ENCODE measurements at places on chromosomes 5 and 9.

DNA sequence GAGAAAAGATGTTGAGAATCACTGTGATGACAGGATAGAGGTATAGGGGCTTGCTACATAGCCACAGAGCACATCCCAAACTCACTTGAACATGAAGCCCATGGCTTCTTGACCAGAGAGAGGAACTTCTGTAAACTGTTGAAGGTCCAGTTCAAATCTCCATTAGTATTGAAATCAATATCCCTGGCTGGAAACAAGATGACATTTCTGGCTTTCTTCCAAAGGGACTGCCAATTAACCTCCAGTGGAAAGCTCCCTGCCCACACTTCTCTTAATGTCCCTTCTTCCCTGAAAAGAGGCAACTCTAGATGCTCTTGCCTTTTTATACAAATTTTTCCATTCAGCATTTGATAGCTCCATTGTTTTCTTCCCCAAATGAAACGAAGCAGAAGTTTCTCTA is 612.1 kb downstream of the EBF1 start:
- no peak for DNase-seq

- no peak for DNase-seq
Measured at GRCh38 chr5:175275097-175275496, 168.9 kb downstream of the DRD1 start.

DNA sequence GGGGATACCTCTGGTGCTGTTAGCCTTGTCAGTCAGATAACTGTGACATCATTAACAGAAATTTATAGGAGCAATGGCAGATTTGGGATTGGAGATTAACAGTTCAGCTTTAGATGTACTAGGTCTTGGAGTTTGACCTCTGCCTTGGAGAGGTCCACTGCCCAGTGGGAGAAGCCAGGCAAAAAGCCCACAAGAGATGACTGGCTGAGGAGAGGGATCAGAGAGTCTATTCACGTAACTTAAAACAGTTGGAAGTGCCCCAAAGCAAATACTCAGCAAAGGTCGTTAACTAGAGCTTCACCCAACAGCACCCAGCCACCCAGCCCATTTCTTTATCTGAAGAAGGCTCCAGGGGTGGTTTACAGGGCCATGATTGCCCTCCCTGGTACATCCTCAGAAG is 232.7 kb upstream of the PPP1R2B start:
- DNase-seq = no peak

DNA sequence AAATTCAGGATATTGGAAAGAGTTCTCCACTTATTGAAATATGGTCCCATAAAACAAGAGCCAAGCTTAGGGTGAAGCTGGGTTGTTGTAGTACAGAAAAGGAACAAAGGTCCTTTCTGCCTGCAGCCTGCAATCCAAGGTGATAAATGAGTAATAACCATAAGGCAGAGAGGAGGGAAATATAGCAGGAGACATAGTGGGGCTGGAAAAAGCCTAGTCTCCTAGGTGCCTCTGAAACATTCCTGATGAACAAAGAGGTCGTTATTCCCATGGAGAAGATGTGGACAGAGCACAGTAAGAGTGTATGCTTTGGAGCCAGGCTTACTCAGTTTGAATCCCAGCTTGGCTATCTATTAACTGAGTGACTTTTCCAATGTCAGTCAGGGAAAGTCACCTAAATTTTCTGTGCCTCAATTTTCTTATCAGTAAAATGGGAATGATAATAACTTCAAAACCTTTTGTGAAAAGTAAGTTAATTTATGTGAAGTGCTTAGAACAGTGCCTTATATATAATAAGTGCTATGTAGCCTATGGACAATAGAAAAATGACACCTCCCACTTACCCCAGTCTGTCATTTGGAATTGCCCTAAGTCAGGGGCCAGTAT is 110.8 kb upstream of the GRIN3A start:
- DNase-seq = no peak

DNA sequence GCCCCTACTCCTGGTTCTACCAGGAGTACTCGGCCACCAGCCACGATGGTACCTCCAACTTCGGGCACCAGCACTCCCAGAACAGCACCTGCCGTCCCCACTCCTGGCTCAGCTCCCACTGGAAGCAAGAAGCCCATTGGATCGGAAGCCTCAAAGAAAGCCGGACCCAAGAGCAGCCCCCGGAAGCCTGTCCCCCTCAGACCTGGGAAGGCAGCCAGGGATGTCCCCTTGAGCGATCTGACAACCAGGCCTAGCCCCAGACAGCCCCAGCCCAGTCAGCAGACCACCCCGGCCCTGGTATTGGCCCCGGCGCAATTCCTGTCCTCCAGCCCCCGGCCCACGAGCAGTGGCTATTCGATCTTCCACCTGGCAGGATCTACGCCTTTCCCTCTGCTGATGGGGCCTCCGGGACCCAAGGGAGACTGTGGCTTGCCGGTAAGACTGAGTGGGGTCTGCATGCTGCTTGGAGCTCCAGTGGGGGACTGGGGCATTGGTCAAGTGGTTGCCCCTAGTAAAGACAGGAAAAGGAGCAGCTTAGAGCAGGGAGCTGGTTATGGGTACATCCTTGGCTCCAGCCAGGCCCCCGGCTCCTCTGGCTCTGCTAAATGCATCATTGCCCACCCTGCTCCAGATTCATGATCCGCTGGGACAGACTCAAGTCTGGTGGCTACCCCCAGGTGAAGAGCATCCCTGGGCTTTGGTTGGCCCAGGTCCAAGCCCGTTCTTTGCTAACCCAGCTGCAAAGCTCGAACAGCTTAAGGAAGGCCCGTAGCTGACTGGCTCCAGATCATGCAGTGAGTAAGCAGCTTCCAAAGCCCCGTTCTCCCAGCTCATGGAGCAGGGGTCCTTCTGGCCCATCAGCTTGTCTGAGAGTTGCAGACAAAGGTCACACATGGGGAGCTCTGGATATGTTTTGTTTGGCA is 14.0 kb downstream of the COL27A1 start:
- no peak for DNase-seq

GRCh38 chr9:2338777-2339365 is 282.7 kb upstream of the VLDLR start:
- DNase-seq = no peak

DNA sequence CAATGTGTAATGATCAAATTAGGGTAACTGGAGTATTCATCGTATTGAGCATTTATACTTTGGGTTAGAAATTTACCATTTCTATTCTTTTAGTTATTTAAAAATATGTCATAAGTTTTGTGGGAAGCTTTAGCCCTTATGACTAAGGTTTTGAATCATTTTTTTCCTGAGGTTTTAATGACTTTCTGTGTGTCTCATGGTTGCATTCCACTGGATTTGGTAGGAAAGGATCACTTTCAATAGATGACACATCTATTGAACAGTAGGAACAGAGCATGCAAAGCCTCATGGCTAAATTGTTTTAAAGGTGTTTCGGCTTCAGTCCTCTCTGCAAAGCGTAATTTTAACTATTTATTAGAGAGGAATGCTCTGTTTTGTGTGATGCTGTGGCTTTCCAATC is 512.4 kb upstream of the CHD1 start:
- DNase-seq = no peak

- DNase-seq = peak; percentile 74
Measured at GRCh38 chr9:133334161-133334560, 1.8 kb downstream of the SURF6 start.

DNA sequence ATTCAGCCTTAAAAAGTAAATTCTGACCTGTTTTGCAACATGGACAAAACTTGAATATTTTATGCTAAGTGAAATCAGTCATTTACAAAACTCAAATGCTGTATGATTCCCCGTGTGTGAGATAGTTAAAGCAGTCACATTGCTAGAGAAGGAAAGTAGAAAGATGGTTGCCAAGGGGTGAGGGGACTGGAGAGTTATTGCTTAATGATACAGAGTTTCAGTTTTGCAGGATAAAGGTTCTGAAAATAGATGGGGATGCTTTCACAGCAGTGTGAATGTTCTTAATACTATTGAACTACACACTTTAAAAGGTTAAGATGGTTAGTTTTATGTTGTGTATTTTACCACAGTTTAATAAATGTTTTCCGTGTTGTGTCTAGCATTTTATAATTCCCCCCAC is 51.2 kb downstream of the SGCD start:
- no peak for DNase-seq

- no peak for DNase-seq
Measured at GRCh38 chr9:96056226-96056625, 180.7 kb downstream of the ERCC6L2 start.

DNA sequence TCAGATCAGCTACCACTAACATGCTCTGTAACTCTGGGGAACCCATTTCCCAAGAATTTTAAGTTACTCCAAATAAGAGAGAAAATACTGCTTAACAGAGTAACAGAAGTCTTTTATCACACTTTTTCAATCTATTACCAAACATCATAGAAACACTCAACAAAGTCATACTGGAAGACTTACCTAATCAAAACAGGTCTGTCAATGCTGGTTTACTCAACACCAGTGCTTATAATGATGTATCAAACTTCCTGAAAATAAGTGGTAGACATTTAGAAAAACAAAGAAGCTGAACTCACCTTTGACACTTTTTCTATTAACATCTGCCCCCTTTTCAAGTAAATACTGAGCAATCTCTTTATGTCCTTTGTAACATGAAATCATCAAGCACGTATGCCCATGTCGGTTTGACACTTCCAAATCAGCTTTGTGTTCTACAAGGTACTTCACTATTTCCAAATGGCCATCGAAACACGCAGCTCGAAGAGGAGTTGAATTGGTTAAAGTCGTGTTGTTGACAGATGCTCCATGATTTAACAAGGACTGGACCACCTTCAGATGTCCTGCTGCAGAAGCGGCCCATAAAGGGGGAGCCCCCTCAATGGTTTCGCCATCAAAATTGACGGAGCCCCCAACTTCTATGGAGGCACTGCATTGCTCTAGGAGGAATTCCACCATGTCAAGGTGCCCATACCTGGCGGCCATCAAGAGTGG is 1.8 kb downstream of the FEM1C start:
- DNase-seq = no peak

DNA sequence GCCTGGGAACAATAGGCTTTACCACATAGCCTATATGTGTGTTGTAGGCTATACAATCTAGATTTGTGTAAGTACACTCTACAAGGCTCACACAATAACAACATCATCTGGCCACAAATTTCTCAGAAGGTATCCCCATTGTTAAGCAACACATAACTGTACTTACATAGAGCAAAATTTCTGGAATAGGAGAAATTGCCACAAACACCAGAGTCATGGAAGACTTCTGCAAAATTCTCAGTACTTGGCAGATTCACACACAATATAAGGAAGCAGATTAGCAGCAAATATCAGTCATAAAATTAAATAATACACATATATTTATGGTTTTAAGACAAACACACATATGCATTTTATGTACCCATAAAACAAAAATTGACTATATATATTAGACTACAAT is 16.4 kb downstream of the GNAQ start:
- no peak for DNase-seq

GRCh38 chr9:70035691-70036090 is 8.0 kb upstream of the MAMDC2 start:
- DNase-seq = peak; percentile 6

GRCh38 chr9:97366476-97366875 is 45.4 kb upstream of the TDRD7 start:
- DNase-seq = no peak

DNA sequence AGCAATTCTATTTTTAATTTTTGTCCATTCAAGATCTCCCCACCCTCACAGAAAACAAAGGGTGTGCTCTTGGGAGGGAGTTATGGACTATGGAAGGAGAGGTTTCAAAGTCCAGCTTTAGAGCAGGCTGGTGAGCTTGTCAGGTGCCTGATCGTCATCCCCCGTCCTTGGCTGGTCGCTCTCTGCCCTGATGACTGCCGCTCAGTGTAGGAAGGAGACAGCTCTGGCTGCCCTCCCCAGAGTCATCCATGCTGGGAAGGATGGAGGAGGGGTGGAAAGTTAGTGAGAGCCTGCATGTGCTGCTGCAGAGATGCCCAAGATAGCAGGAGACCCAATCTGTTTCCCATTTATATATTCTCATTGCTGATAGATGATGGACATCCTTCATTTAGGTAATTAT is 96.6 kb downstream of the NLN start:
- no peak for DNase-seq

GRCh38 chr9:14520341-14520740 is 172.9 kb downstream of the ZDHHC21 start:
- no peak for DNase-seq

GRCh38 chr5:148843510-148844318 is 17.3 kb downstream of the ADRB2 start:
- no peak for DNase-seq

DNA sequence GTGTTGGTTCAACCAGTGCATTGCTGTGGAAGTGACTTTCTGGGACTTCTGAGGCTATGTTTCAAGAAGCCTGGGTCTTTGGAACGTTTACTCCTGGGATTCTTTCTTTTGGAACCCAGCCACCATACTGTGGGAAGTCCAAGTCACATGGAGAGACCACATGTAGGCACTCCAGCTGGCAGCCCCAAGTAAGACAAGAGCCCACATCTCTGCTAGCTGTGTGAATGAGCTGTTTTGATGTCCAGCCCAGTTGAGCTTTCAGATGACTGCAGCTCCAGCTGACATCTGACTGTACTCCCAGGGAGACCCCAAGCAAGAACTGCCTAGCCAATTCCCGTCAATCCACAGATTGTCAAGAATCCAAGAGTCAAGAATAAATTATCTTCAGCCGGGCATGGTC is 60.1 kb upstream of the SPATA31D4 start:
- no peak for DNase-seq

DNA sequence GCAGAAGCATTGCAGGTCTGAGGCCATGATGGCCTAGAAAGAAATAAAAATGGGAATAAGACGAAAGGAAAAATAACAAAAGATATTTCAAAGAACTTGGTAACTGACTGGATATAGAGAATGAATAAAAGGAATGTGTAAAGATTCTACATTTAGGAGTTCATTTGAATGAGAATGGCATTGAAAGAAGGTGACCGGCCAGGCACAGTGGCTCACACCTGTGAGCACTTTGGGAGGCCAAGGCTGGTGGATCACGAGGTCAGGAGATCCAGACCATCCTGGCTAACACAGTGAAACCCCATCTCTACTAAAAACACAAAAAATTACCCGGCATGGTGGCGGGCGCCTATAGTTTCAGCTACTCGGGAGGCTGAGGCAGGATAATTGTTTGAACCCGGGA is 8.6 kb downstream of the ZBTB26 start:
- DNase-seq = no peak

GRCh38 chr5:84131372-84131771 is 253.3 kb downstream of the EDIL3 start:
- no peak for DNase-seq

GRCh38 chr9:97755618-97756267 is 58.6 kb upstream of the XPA start:
- DNase-seq = no peak

GRCh38 chr9:131020862-131021261 is 11.9 kb downstream of the LAMC3 start:
- DNase-seq = no peak

All from HL-60 (cell line).